ENCODE measurements at places on chromosomes 1 and 21. TPM values are rescaled to one million over a fixed set of nuclear protein-coding genes. Genes with fewer than 3 reads are reported as not detected.

- no peak overlapping the region for H3K4me3 ChIP-seq
- no peaks in the 10 kb centered on the region for H3K36me3 ChIP-seq
- no peak overlapping the region for H3K27ac ChIP-seq
- no peaks in the 10 kb centered on the region for H3K4me1 ChIP-seq
- no peaks in the 10 kb centered on the region for H3K27me3 ChIP-seq
Measured at GRCh38 chr1:236480758-236481436, 42.9 kb upstream of the LGALS8 start.

DNA sequence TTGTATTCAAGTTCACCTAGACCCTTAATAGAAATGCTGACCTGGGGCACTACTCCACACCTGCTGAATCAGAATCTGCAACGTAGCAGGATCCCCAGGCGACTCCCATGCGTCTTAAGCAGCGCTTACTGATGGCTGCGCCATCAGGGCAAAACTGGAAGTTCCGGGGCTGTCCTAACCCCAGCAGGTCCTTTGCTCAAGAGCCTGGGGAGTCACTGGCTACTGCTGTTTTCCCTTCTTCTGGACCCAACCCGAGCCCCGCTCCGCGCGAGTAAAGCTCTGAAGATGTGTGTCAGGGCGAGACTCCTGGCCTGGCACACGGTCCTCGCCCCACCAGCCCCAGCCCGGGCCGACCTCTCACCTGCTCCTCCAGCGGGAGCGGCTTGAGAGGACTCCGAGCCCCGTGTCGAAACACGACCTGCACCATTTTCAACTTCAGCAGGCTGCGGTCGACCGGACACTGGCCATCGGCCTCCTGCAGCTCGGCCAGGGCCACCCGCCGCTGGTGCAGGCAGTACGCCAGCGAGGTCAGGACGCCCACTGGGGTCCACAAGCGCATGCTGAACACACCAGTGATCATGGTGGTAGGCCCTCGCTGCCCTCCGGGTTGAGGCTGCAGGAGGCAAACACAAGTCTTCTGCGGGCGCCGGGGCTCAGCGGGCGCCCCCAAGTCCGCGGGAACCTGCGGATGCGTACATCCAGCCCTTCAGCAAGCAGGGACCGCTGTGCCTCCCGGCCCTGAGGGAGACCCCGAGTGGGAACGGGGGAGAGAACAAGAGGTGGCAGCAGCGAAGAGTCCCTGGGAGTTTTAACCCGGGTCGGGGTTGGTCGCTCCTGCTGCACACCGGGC, 630 bp downstream of the ACP6 start:
- H3K4me3 ChIP-seq = peak overlapping the region; percentile 59
- H3K27me3 ChIP-seq = no peaks in the 10 kb centered on the region
- no peaks in the 10 kb centered on the region for H3K36me3 ChIP-seq
- peak overlapping the region; percentile 83 for H3K27ac ChIP-seq

DNA sequence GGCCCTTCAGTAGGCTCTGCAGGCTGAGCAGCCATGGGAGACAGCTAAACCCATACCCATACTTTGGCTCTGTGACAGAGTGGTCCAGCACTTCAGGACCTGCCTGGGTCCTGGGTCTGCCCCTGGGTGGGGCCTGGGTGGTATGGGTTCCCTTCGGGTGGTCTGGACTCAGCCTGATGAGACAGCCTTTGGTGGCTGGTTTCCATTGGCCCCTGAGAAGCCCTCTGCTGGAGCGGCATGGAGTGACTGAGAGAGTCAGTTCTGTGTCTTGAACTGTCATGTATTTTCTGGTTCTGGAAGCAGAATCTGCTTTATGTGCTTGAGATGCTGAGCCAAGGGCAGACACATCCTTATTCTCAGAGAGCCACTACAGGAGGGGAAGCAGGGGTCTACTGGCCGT, 31.3 kb upstream of the KCNA2 start:
- no peak overlapping the region for H3K27ac ChIP-seq
- H3K27me3 ChIP-seq = no peaks in the 10 kb centered on the region
- H3K4me1 ChIP-seq = peaks cover 3% of the 10 kb centered on the region
- H3K4me3 ChIP-seq = no peak overlapping the region

DNA sequence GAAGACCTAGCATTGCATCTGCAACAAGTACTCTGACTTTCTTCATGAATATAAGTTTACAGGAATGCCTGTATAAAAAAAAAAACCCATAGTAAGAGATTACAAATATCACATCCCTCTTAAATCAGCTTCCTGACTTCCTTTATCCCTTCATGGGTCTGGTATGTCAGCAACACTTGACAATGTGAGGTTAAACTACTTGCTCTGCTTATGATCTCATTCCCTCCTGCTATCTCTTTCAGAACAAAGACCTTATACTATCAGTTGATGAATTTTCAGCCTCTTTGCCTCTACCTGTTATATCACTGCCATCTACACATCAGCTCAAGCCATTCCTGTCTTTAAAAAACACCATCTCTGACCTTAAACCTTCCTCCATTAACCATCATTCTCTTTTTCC, 130.9 kb upstream of the SAMSN1 start:
- no peaks in the 10 kb centered on the region for H3K36me3 ChIP-seq
- no peaks in the 10 kb centered on the region for H3K4me1 ChIP-seq
- H3K27me3 ChIP-seq = no peaks in the 10 kb centered on the region
- H3K4me3 ChIP-seq = no peak overlapping the region
- DNase-seq = no peak

DNA sequence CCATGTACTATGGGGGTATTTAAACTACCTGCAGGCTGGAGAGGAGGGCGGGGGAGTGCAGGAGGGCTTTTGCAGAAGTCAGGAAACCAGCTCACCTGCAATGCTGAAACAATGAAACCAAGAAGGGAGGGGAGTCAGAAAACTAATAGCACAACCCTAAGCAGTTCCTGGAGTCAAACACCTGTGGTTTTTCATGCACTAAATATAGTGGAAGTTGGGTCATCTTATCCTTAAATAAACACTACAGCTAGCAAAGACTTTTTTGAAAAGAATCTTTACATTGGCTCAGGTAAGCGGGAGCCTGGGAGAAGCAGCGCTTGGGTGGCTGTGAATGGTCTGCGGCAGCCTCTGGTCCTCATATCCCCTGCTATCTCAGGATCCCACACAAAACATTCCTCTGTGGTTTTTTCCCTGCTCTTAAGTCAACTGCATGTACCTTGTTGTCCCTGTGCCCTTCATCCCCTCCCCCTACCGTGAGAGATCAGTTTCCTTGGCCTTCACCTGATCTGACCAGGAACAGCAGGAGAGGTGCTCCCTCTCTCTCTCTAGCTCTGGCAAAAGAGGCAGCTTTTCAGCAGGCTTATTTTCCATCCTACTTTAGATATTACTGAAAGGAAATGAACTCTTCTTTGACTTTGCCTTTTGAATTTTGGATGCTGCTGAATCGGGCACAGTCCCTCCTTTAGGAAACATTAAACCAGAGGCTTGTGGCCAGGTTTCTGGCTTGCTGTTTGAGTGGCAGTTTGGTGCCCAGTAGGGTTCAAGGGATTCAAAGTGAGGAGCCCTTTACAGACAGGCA, 26.6 kb downstream of the TENT5C start:
- no peak overlapping the region for H3K4me3 ChIP-seq
- no peaks in the 10 kb centered on the region for H3K27me3 ChIP-seq
- H3K4me1 ChIP-seq = no peaks in the 10 kb centered on the region
- no peak overlapping the region for H3K27ac ChIP-seq

GRCh38 chr21:41820384-41821080, 53.7 kb upstream of the RIPK4 start:
- no peaks in the 10 kb centered on the region for H3K4me1 ChIP-seq
- DNase-seq = no peak
- no peak overlapping the region for H3K27ac ChIP-seq
- H3K4me3 ChIP-seq = no peak overlapping the region

The SLC9C2 gene
- not detected for total RNA-seq

DNA sequence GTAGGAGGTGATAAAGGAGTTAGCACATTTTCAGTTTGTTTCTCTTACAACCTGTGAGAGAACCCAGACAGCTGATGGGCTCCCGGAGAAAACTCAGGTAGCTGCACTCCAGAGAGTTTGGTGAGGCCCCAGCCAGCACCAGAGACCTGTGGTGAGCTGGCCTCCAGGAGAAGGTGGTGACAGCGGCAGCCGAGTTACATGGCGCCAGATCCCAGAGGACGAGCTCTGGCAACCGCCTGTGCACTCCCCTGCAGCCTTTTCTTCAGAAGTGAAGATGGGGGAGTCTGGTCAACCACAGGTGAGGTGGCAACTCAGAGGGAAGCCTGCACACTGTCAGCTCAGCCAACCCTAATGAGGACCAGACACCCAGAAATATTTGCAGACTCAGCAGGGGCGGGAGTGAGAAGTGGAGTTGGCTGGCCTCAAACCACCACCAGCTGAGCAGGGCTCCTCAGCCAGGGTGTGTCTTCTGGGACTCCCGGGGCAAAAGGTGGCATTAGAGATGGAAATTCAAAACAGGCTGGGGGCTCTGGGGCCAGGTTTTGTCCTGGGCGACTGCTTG, 209.7 kb downstream of the SETD4 start:
- H3K36me3 ChIP-seq = no peaks in the 10 kb centered on the region
- H3K4me1 ChIP-seq = peaks cover 14% of the 10 kb centered on the region
- H3K27me3 ChIP-seq = no peaks in the 10 kb centered on the region
- no peak overlapping the region for H3K4me3 ChIP-seq

DNA sequence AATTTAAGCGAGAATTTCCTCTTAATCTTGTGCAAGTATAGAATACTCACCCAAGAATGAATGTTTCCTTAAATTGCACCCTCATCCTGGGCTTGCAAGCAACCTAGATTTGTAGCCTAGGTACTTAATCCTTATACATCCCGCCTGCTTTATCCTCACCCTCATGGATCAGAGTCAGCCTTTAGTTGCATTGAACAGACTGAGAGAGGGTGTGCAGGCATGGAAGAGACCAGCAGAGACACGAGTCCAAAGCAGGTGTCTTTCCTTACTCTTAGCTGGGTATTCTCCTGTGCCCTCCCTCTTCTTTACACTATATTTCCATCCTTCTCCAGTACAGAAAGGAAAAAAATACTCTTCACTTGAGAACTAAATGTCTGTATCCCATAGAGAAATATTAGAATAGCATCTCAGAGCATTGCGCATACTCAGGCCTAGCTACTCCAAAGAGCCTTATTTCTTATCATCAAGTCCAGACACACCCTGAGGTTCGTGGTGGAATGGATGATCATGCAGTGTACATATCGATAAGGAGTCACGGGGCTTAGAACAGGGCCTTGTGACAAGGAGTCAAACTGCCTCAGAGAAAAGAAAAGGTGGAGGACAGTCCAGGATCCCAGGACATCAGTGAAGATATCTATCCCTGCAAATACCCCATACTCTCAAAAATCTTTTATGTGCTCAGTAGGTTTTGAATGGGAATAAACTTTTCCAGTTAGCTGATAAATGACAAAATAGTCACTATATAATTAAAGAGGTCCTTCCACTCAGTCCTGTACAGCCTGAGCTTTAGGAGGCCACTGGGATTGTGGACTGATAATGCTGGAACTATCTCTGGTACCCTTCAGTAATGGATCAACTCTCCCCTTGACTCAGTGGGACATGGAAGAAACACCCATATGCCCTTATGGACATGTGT, 297.9 kb downstream of the GRIK1 start:
- H3K4me1 ChIP-seq = no peaks in the 10 kb centered on the region
- DNase-seq = no peak
- no peaks in the 10 kb centered on the region for H3K27me3 ChIP-seq
- H3K4me3 ChIP-seq = no peak overlapping the region
- no peaks in the 10 kb centered on the region for H3K36me3 ChIP-seq

All from uterus (tissue), 4 donors.